Psoas muscle (tissue), 8 donors: ENCODE measurements at places on chromosomes 7 and 10. TPM values are rescaled to one million over a fixed set of nuclear protein-coding genes. Genes with fewer than 3 reads are reported as not detected.

DNA sequence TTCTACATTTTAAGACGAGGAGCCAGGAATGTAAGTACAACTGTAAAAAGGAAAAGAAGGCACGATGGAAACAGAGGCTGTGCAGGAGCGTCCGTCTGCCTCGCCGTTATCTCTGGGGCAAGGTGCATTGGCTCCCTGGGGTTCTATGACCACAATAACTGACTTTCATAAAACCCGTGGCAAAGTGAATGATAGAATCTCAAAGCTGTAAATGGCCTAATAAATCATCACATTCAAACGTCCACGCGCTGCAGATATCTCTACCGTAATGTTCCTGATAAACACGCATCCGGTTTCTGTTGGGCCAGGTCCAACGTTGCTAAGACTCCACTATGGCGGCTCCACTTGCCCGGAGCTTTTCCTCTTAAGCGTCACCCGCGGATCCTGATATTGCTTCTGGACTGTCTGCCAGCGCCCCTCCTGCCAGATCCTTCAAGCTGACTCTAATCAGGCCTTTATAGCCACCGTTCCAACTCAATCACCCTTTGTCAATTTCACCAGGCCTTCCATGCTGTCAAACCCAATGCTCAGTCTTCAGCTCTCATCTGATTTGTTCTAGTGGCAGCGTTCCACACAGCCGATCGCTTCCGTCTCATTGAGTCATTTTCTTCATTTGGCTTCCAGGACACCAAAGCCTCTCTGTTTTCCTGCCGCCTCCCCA, 265.6 kb upstream of the FOXK1 start:
- no peak for DNase-seq

KCNIP2 gene
- 0.58 TPM for polyA plus RNA-seq

GRCh38 chr7:111414374-111414773, 147.9 kb downstream of the IMMP2L start:
- DNase-seq: no peak

GRCh38 chr10:77737608-77738007, 100.0 kb upstream of the KCNMA1 start:
- no peak for DNase-seq

DNA sequence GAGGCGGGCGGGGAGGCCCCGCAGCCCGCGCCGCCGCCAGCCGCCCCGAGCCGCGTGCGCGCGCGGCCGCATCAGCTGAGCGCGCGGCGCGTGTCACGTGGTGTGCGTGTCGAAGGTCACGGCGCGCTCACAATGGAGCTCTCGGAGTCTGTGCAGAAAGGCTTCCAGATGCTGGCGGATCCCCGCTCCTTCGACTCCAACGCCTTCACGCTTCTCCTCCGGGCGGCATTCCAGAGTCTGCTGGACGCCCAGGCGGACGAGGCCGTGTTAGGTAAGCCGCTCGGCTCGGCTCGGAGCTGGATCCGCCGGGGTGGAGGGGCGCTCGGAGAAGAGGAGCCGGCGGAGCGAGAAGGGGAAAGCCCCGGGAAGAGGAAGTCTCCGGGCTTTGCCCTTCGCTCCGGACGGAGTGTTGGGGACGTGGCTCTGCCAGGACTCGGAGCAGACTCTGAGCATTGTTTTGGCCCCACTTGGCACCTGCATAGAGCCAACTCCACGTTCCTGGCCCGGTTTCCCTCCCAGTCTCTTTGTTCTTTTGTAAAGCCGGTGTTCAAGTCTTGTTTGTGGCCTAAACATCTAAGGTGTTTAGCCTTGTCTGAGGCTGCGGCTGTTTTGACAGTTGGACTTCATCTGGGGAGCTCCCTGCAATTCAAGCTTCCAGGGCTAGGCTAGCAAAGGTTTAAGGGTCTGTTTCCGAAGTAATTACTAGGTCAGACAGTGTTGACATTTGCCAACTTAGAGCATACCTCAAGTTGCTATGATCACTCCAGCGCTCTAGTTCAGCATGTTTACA, at the start of gene COMMD3:
Gene COMMD3, plus strand, starts transcription at position 103 of the 790 bp plus-strand sequence. Its CDS starts 30 bp downstream, at position 133.
- peak; percentile 89 for DNase-seq

DNA sequence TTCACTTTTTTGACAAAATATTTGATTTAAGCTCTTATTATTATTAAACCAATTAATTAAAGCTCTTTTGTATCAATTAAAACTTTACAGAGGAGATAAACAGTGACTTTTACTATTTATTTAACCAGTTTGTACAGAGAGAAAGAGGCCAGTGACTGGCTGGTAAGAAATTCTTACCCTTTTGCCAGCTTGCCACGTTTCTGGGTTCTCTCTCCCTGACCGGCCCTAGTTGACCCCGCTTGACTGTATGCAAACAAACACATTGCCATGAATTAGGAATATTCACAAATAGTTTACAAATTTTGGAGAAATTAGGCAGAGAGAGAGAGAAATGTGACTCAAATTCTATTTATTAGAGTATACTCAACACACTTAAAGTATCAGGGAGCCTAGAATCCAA, 36.2 kb downstream of the NPVF start:
- no peak for DNase-seq

CPXM2 gene
- polyA plus RNA-seq: 0.83 TPM

GRCh38 chr10:11837372-11838161, 14.4 kb downstream of the PROSER2 start:
- DNase-seq: no peak

GRCh38 chr7:28029051-28029450, 151.5 kb downstream of the JAZF1 start:
- DNase-seq: no peak

DNA sequence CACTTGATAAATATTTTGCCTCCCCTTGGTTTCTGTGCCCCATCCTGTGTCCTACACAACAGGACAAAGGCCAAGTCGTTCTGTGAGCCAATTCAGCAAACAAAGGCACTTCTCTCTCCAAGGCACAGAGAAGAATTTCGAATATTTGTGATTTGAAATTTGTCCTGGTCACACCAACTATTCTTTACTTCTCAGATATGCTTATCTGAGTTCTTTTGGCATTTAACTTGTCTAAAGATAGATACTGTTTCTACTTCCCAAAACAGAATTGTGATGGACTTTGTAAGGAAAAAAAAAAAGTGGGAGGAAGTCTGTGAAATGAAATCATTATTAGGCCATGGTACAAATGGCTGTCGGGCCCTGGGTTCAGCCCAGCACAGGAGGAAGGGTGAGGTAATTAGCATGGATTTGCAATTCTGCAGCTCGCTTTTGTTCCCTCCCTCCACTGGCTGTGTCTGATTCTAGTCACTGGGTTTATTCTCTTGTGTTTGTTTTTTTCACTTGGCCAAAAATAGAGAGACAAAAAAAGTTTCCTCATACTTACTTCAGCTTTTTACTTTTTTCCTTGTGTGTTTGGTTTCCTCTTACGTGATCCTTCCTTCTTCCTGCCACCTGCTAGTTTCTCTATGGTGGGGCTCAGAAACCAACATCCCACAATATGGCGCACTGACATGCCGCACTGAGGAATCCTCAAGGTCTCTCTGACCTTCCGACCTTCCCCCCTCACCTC, 108.2 kb upstream of the MKLN1 start:
- DNase-seq: peak; percentile 41

PDE1C gene
- 0.39 TPM for polyA plus RNA-seq

DNA sequence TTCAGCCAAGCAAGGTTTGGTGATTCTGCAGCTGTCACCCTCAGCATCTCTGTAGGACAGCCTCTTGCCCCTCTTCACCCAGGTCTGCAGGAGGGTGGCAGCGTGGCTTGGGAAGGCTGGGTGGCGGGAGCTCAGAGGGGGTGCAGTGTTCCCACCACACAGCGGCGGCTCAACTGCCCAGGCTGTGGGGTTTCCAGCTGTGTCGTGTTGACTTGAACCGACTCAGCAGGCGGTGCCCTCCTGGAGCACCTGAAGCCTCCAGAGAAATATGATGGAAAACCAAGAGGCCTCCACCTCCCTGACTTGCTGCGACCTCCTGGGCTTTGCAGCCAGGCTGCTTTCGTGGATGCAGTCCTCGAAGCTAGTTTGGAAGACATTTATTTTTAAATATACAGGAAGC, 68.0 kb upstream of the KLF6 start:
- no peak for DNase-seq

DNA sequence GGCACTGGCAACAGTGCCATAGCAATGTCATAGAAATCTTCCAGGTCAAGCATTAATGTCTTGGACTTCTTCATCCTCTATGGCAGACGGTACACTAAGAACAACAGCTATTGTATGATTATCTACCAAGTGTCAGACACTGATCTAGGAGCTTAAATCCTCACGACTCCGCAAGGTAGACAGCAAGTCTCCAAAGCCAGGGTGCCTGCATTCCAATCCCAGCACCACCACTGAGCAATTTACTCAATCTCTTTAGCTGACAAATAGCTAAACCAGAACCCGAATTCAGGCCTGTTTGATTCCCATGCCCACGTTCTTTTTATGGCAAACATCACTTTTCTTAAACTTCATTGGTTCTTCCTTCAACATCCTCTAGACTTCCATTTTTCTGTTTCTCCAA, 31.8 kb downstream of the DNMBP start:
- DNase-seq: no peak

- no peak for DNase-seq
Observed at GRCh38 chr7:141660259-141660658, 41.7 kb downstream of the DENND11 start.

GRCh38 chr7:152176797-152177196, 151.3 kb downstream of the GALNT11 start:
- no peak for DNase-seq

- no peak for DNase-seq
Observed at GRCh38 chr7:134873253-134873652, 93.8 kb downstream of the CALD1 start.

DNA sequence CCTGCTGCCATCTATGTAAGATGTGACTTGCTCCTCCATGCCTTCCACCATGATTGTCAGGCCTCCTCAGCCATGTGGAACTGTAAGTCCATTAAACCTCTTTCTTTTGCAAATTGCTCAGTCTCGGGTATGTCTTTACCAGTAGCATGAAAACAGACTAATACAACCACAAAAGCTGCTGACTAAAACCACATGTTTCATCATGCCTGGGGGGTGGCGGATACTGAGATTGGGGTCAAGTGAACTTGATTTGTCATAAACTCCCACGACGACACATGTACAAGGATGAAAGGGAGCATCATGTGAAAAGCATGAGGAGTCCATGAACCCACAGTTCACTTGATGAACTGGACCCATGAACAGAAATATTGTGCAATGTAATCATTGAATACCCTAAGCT, 134.9 kb upstream of the ANK3 start:
- no peak for DNase-seq

DNA sequence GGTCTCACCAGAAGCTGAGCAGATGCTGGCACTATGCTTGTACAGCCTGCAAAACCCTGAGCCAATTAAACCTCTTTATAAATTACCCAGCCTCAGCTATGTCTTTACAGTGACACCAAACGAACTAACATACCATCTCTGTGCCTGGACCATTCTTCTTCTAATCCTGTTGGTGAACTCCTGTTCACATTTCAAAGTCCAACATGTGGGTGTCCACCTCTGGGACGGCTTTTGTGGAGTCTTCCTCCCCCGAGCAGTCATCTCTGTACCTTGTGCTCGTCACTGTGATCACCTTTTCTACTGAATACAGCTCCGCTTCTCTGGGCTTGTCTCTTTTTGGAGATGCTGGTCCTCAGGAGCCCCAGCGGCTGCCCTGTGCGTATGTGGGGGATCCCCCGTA, 7.4 kb upstream of the ESYT2 start:
- DNase-seq: no peak

GRCh38 chr7:32298408-32299132, 191.6 kb downstream of the LSM5 start:
- DNase-seq: no peak

SPDYE6 gene
- polyA plus RNA-seq: 0.08 TPM

DLG5 gene
- 12.7 TPM for polyA plus RNA-seq

- DNase-seq: no peak
Observed at GRCh38 chr7:104363355-104363754, 35.0 kb downstream of the LHFPL3 start.

- no peak for DNase-seq
Observed at GRCh38 chr10:24958091-24958720, 5.8 kb upstream of the PRTFDC1 start.

HOXA4 gene
- polyA plus RNA-seq: 12.5 TPM

CLCN1 gene
- polyA plus RNA-seq: 1.3 TPM

PNLIPRP1 gene
- not detected for polyA plus RNA-seq

- DNase-seq: no peak
Observed at GRCh38 chr10:75726522-75727483, 295.4 kb downstream of the LRMDA start.

GRCh38 chr7:128117691-128118090, 86.5 kb upstream of the LRRC4 start:
- DNase-seq: no peak

DNA sequence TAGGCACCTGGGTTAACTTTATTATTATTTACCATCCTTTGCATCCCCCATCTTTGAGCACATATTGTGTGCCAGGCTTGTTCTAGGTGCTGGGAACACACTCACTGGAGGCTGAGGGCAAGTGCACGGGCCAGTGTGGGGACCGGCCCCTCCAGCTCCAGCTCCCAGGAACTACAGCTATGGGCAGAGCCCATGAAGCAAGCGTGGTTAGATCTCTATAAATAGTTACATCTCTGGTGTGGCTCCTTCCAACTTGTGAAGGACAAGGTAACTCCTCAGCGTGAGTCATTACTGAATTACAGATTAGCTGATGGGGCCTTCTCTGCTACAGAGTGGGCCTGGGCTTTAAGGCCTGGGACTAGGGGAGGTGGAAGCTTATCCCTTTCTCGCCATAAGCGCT, 583.5 kb downstream of the SDK1 start:
- no peak for DNase-seq

DNA sequence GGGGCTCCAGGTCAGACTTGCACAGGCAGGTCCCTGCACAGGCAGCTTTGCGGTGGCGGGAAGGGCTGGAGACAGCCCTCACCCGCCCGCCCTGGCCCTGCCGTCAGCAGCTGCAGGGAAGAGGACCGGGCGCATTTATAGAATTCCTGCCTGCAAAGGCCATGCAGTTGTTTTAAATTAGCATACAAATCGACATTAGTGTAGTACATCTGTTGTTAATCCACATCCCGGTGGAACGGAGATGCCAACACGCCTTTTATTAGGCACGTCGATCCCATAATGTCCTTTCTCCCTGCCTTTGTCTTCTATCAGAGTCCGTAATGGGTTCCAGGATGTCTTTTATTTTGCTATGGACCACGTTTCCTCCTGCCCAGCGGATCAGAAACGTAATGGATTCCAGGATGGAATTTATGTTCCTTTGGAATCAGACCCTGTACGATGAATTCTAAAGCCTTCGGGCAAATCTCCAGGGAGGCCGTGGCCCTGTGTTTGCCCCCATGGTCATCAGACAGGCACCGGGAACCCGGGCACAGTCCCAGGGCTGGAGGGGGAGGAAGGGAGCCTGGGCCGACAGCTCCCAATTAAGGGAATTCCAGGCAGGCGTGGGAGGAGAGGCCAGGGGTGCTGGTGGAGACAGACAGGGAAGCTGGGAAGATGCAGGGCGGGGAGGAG, 123.9 kb downstream of the COL26A1 start:
- no peak for DNase-seq

TMEM140 gene
- polyA plus RNA-seq: 52.5 TPM
